ENCODE measurements at places on chromosomes 4 and X. TPM values are rescaled to one million over a fixed set of nuclear protein-coding genes. Genes with fewer than 3 reads are reported as not detected.

The CPLX1 gene
- 1.3 TPM for total RNA-seq

The MAGEB17 gene
- total RNA-seq: not detected

The ZBED1 gene
- 28.5 TPM for total RNA-seq

The NPY5R gene
- total RNA-seq: not detected

DNA sequence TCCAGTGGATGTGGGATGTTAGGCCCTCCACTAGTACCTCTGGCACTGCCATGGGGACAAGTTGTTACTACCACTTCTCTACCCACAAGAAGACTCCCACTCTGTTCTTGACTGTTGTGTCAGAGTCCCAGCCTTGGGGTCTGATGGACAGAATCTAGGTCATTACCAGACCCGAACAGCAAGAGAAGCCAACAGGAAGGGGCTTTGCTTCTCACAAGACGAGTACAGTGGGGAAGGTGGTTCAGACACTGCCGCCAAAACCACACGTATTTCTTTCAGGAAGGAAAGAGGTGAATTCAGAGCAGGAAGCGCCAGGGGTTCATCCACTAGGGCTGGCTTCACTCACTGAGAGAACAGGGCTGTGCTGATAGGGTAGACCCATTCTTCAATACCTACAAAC lies 161.3 kb upstream of the KIT start:
- DNase-seq: no peak

- DNase-seq: no peak
Observed at GRCh38 chrX:73930300-73930699, 367.3 kb downstream of the CHIC1 start.

- DNase-seq: no peak
Observed at GRCh38 chrX:71550578-71550977, 17.7 kb downstream of the OGT start.

- no peak for DNase-seq
Observed at GRCh38 chr4:7970361-7970946, 30.8 kb upstream of the AFAP1 start.

- peak; percentile 8 for DNase-seq
Observed at GRCh38 chr4:47490550-47490949, 5.5 kb downstream of the ATP10D start.

GRCh38 chr4:113122066-113122465 lies 72.6 kb downstream of the ANK2 start:
- DNase-seq: no peak

DNA sequence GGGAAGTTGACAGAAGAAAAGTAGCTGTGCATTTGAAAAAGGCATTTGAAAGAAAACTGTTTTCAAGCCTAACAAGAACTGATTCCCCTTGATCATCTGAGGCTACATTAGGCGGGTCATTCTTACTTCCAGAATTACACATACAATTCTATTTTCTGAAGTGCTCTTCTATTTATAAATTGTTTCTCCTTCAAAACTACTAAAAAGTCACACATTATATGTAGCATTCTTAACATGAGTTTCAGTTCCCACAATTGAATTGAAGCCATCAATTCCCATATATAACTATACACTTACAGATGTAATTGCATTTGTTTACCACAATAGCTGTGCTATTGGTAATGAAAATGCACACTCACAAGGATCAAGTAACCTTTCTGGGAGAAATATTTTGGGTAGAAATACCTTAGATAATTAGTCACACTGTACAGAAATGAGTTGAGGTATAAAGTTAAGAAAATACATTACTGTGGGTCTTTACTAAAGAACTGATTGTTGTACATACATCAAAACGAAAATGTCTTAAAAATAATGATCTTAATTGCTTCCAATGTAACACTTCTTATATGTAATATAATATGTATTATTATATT lies 1688.0 kb upstream of the AGA start:
- DNase-seq: no peak

DNA sequence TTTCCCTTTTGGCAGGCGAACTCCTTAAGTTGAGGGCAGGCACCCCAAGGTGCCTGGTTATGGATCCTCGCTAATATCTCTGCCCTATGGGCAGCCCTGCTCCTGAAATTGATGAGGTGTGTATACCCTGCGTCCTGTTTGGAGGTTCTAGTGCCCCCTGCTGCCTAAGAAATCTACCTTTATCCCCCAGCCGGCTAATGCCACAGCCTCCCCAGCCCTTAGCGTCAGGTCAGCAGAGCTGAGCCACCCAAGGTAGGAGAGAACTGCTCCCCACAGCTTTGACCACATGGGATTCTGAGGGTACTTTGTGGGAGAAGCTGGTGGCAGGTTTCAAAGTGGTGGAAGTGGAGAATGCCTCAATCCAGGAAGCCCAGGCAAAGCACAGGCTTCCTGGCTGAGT lies 50.8 kb downstream of the ANAPC4 start:
- DNase-seq: no peak

- DNase-seq: no peak
Observed at GRCh38 chr4:78019414-78019813, 37.7 kb upstream of the FRAS1 start.

DNA sequence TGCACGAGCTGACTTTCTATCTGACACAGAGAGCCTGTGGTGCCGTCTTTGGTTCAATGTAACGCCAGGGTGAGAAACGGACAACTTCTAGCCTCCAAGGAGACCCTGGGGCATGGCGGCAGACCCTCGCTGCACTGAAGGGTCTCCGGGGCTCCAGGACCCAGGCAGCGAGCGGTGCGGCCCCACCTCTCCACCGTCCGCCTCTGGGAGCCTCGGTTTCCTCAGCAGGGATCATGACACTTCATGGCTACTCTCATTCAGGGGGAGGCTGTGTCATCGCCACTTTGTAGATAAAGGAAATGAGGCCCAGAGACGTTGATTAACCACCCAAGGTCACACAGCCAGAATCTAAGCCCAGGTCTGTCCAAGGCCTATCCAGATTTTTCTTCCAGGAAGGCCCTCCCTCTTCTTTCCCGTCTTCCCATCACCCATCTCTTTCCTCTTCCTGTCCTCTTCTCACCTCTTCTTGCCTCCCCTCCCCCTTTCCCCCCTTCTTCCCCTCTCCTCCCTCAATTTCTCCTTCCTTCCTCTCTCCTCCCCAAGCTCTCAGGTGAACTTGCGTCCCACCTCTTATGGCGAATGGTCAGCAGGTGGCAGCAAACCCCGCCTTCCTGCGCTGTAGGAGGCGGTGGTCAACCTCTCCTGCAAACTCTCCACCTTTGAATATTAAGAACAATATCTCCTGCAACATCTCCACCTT lies 69.3 kb upstream of the HMX1 start:
- no peak for DNase-seq

Data from activated T-cell treated with anti-CD3 and anti-CD28 coated beads, Interleukin-2, amount 50 U/mL, for 72 hours (primary cell).